ENCODE measurements at places on chromosomes 16 and 17.
A peak's percentile ranks its signal among the peaks of the same experiment; 100 is the strongest.

DNA sequence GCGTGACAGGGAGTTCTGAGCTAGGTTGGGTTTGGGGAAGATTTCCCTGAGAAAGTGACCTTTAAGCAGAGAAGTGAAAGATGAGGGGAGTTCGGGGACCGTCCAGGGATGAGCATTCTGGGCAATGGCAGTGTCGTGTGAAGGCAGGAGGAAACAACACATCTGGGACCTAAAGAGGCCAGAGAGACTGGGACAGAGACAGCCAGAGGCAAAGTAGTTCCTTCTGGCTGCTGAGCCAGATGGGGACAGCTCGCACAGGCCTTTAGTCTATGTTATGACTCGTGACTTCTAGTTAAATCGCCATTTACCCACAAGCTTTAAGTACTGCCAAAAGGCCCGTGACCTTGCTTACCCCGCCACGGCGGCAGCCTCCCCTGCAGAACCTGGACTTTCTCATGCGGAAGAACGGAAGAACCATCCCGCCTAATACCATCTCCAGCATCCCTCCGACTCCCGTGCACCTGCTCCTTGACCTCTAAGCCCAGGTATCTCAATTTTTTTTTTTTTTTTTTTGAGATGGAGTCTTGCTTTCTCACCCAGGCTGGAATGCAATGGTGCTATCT, 8.5 kb upstream of the MED11 start:
- no peak for DNase-seq

- DNase-seq: peak; percentile 82
Measured at GRCh38 chr17:50681263-50682200, 26.2 kb downstream of the ANKRD40 start.

DNA sequence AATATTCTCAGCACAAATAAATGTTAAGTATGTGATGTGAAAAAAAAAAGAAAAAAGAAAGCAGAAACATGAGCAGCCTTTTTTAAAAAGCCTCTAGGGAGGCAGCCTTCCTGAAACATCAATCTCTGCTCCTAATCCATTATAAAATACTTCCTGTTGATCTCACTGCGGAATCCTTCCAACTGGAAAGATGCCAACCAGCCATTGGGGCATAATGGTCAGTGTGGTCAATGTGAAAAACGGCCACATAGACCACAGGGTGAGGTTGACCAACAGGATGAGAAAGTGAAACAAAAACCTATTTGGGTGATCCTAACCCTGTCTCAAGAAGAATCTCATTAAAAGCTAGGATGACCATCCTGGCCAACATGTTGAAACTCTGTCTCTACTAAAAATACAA, 26.1 kb upstream of the ABCA8 start:
- DNase-seq: no peak

GRCh38 chr17:4530799-4531730, 24.1 kb downstream of the MYBBP1A start:
- DNase-seq: peak; percentile 37

DNA sequence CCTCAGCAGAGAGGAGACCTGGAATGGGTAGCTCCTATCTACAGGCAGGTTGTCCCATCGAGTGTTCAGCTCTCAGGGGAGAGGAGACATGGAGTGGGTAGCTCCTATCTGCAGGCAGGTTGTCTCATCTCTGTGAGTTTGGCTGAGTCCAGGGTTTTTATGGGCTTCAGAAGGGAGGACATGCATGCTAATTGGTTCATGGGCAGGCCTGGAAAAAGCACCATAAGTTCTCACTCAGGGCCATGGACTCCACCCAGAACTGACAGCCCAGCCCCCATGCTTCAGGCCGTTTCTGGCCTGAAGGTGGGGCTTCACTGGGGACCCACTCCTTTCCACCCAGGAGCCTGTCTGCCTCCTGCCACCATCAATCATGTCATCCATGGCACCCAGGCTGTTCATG, 84.0 kb downstream of the CYB561 start:
- DNase-seq: no peak

GRCh38 chr16:28496844-28497243, 2.4 kb downstream of the APOBR start:
- no peak for DNase-seq

DNA sequence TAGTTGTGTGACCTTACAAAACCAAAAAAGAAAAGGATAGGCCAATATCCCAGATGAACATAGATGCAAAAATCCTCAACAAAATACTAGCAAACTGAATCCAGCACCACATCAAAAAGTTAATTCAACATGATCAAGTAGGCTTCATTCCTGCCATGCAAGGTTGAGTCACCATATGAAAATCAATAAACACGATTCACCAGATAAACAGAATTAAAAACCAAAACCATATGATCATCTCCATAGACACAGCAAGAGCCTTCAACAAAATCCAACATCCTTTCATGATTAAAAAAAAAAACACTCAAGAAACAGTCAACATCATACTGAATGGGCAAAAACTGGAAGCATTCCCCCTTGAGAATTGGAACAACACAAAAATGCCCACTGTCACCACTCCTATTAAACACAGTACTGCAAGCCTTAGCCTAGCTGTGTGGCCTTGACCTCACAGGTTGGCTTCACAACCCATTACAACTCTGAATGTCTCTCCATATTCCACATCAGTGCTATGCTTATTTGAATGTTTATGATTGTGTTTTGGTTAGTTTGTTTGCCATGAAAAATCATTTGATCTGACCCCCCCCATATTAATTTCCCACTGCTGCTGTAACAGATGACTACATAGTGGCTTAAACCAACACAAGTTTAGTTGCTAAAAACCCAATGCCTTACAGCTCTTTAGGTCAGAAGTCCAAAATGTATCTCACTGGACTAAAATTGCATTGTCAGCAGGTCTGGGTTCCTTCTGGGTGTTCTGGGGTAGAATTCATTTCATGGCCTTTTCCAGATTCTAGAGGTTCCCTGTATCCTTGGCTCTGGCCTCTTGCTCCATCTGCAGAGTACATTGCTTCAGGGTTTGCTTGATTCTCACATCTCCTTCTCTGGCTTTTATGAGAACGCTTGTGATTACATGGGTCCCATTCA, 257.1 kb upstream of the DYNLRB2 start:
- DNase-seq: no peak

- peak; percentile 83 for DNase-seq
Measured at GRCh38 chr17:42387661-42388380, 421 bp downstream of the STAT3 start.

- DNase-seq: peak; percentile 93
Measured at GRCh38 chr17:19744922-19745757, 3.0 kb downstream of the ALDH3A1 start.

GRCh38 chr16:73125850-73126524, 78.1 kb upstream of the ZFHX3 start:
- no peak for DNase-seq

DNA sequence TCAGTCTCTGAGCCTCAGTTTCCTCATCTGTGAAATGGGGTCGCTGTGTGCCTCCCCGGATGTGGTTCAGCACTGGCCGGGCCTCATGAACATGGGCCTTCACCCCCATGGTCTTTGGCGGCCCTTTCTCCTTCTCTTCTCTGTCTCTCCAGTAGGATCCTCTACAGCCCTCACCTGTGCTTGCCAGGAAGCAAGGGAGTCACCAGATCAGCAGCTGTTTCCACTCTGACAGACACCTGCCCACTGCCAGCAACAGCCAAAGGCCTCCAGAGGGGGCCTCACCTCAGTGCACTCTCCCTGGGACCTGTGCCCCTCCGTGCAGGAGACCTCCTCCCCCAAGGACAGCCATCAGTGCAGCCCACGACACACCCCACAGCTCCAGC, 89.4 kb downstream of the C16orf78 start:
- no peak for DNase-seq

DNA sequence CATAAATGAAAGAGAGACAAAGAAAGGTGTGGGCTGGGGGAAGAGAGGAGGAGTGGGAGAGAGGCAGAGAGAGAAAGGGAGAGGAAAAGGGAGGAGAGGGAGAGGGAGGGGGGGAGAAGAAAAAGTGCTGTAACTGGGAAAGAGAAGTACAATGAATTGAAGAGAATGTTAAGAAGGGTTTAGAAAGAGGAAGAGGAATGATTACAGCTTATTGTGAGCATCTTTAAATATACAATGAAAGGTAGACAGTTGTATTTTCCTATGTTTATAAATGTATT, 229.1 kb upstream of the PMFBP1 start:
- DNase-seq: no peak

DNA sequence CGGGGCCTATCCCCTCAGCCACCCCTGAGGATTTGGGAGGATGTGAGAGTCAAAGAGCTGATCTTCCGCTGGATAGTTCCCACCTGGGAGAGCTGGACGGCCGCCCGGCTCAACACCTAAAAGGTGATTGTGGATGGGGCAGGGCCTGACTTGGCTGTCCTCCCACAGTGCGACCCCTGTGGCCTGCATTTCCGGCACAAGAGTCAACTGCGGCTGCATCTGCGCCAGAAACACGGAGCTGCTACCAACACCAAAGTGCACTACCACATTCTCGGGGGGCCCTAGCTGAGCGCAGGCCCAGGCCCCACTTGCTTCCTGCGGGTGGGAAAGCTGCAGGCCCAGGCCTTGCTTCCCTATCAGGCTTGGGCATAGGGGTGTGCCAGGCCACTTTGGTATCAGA, 4.5 kb downstream of the BCL6B start:
- no peak for DNase-seq

DNA sequence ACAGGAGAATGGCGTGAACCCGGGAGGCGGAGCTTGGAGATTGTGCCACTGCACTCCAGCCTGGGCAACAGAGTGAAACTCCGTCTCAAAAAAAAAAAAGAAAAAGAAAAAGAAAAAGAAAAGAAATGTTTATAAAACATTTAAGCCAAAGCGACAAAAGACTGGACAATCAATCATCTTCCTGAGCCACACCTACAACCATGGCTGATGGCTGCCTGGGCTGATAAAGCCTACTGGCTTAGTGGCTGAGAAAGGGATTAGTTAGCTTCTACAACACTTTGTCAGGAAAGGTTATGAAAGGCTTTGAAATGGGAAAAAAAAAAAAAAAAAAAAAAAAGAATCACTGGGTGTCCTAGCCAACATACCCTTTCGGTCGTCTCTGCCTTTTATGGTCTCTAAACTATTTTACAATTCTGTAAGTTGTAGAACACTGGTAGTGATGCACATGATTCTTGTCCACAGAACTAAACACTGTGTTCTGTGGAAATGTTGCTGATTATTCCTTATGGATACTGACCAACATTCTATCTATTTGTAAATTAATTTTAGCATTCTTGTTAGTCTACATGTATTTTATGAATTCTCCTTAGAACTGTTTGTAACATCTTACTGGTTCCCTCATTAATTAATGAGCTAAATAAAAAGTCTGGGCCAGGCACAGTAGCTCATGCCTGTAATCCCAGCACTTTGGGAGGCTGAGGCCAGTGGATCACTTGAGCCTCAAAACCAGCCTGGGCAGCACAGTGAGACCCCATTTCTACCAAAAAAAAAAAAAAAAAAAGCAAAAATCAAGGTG, 45.5 kb downstream of the ZZEF1 start:
- DNase-seq: no peak

DNA sequence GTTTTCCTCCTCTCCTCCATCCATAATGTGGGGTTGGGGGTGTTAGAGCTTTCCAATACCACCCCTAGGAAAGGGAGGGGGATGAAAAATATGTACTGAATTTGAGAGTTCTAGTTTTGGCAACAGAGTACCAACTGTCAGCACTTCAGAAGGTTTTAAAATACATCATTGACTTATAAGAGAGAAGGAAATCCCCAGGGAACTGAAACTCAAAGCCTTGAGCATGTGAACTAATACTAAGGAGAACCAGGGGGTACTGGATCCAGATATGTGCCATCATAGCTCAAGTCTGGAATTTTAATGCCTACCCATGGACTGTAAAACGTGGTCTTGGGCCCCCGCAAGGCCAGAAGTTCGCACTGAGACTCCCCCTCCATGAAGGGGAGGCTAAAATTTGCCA, 15.8 kb downstream of the CACNG5 start:
- no peak for DNase-seq

DNA sequence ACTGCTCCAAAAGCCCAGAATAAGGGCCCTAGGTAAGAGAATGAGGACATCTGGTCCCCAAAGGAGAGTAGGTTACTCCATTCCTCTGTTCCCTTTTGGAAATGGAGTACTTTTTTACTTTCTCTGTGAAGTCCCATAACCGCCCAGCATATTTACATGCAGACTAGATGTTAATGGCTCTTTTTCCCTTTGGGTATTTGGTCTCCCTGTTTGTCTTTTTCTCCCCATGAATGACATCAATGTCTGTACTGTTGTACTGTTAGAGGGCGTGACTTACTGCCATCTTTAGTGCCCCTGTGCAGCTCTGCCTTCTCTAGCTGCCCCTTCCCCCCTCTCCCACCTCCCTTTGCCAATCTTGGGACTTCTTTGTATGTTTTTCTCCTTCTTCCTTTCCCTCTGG, 19.0 kb downstream of the GPR179 start:
- no peak for DNase-seq

- DNase-seq: no peak
Measured at GRCh38 chr17:20952183-20952582, 90.6 kb downstream of the USP22 start.

DNA sequence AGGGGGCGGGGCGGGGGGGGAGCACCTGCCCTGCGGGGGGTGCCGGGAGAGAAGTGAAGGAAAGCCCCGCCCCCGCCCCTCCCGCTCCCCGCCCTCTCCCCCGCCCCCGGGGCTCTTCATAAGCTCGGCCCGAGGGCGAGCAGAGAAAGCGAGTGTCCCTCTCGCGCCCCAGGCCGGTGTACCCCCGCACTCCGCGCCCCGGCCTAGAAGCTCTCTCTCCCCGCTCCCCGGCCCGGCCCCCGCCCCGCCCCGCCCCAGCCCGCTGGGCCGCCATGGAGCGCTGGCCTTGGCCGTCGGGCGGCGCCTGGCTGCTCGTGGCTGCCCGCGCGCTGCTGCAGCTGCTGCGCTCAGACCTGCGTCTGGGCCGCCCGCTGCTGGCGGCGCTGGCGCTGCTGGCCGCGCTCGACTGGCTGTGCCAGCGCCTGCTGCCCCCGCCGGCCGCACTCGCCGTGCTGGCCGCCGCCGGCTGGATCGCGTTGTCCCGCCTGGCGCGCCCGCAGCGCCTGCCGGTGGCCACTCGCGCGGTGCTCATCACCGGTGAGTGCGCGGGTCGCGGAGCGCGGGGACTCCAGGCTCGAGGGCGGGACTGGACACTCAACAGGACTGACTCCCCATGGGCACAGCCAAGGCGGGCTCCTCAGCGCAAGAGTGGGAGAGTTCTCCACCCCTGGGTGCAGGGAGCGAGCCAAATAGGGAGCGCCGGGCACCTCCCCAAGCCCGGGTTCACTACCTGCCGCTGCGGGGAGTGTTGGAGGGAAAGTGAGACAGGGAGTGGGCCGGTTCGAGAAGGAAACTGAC, at the start of gene HSD11B2:
Gene HSD11B2 (plus strand): TSS at position 145 of the 798 bp plus-strand sequence. CDS start 128 bp downstream, at position 273.
- peak; percentile 76 for DNase-seq

DNA sequence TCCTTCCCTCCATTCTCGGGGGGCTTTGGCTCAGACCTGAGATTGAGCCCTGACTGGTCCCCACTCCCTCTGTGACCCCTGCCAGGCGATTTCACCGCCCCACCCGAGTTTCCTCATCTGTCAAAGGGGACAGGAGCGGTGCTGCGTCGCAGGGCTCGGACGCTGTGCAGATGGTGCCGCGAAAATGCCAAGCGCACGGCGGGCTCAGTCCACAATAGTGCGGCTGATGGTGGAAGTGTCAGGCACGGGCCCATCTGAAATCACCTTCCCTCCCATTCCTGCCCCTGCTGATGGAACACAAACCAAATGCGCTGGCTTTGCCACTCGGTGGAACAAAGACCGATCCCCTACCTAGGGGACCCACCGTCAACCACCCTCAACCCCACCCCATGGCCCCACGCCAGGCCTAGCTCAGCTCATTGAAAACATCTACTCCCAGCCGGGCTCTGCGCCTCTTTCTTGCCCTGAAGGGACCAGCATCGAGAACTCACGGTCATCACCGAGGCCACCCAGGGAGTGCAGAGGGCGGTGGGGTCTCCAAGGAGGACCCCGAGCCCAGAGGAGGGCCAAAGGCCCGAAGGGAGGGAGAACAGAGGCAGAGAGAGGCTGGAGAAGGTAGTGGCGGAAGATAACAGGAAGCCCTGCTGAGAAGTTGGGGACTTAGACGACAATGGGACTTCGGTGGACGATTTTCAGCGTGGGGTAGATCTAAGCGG, 1.4 kb downstream of the CARHSP1 start:
- DNase-seq: peak; percentile 65
